CD4-positive, alpha-beta memory T cell (primary cell): ENCODE measurements at places on chromosomes 3 and 15. TPM values are rescaled to one million over a fixed set of nuclear protein-coding genes. Genes with fewer than 3 reads are reported as not detected.

DNA sequence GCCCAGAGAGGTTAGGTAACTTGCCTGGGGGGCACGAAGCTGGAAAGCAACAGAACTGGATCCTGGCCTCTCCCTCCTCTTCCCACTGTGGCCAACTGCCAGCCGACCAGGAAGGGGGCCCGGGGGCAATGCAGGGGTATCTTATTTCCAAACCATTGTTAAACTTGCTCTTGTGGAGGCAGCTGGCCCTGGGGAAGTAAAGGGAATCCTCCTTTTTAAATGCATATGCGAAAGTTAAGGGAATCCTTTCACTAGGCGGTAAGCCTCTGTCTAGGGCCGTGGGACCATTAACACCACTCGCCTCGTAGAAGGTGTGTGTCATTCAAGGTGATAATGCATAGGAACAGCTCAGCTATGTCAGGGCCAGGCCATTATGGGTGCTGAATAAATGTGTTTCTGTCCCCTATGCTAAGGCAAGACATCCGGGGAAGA lies 68.6 kb downstream of the ST6GAL1 start:
- no peak for DNase-seq

DNA sequence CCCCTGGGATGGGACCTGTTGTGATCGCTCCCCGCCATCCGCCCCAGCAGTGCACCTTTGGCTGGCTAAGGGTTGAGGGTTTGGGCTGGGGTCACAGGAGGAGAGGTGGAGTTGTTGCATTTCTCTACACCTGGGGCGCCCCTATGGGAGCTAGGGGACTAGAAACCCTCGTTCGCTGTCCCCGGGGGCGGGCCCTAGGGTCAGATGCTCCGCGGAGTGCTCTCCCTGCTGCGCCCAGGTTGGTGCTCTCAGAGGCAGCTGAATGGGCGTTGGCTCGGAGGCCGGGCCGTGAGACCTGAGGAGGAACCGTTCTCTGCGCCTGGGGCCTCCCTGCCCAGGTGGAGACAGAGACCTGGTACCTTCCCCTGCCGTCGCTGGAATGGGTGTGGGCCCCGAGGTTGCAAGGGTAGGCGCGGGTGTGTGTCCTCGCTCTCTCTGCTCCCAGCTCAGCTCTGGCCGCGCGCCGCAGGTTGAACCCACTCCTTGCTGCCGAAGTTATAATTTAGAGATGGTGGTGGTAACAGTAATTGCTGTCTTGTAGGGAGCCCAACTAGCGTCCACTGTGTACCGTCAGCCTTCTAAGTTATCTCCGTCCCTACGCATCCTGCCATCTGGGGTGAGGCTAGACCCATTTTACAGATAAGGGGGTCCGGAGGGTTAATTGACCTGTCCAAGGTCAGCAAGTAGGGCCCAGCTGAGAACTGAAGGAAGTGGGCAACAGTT lies 965 bp downstream of the FLNB start:
- peak; percentile 40 for DNase-seq

GRCh38 chr3:137332297-137332696 lies 374.5 kb downstream of the IL20RB start:
- DNase-seq, result no peak

DNA sequence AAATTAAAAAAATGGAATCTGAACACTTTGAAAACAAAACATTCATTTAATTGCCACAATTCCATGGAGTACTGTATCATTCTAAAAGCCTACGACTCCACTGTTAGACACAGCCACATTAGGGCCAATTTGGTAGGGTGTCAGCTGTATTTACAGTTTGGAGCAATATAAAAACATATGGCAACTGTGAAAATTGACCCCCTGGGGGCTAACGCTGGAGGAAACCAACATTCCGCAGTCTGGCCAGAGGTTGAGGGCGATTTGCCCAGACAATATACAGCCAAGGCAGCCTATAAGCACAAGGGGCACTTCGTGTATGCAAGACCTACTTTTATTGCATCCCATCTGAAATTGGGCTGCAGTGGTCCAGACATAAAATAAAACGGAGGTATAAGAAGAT lies 476.5 kb upstream of the WNT5A start:
- no peak for DNase-seq

DNA sequence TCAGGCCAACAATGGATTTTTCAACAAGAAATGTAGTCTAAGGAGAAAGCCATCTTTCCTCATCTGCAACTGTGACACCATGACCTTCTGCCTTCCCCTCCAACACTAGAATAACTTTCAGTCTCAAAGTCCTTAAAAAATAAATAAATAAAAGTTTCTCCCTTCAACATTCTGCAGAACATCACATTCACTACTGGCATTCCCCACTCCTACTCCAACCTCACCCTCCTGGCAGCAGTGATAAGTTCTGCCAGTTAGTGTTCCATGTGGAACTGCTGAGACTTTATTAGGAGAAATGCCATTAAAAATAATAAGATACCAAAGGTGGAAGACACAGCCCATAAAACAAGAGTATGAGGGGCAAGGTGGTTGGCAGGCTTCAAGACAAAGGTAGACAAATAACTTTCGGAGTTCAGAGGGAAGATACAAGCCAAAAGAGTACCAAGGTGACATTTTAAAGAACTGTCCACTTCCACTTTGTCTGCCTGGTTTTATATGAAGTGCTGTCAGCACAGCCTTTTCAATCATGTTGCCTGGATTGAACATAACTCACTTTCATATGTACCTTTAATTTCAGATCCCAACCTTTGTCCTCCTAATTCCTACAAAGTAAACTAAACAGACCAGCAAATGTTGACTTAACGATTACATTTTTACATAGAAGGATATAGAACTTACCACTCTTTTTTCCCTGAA lies 37.5 kb upstream of the RSL24D1 start:
- no peak for DNase-seq

DNA sequence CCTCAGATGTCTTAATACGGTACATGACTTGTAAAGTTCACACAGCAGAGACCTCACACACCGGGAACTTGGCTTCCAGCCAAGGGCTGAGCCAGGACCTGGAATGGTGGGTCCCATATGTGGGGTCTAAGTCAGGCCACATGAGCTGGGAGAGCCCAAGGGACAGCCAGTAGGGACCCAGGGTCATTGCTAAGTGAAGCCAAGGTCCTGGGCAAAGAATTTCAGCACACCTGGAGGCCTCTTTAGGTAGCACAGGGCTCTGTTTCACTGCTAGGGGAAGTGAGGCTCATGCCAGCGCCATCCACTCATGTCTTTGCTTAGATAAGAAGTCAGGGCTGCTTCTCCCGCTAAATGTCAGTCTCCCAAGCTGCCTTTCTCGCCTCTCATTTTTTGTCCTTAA lies 116.6 kb upstream of the TLE3 start:
- DNase-seq, result no peak

DNA sequence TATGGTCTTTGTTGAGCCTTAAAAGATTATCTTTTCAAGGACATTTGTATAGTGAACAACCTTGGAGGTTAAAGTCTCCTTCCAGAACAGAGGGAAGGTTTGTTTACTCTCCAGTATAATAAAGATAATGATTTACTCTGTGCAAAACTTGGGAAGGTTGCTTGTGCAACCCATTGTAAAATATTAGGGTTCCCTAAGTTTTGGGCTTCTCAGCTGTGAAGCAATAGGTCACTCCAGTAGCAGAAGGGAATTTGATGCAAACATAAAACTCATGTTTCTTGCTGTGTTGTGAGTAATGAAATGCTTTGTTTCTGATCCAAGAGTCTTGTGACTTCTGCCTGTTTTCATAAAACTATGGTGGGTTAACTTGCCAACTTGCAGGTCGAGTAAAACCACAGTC lies 177.5 kb downstream of the SUCNR1 start:
- no peak for DNase-seq

DNA sequence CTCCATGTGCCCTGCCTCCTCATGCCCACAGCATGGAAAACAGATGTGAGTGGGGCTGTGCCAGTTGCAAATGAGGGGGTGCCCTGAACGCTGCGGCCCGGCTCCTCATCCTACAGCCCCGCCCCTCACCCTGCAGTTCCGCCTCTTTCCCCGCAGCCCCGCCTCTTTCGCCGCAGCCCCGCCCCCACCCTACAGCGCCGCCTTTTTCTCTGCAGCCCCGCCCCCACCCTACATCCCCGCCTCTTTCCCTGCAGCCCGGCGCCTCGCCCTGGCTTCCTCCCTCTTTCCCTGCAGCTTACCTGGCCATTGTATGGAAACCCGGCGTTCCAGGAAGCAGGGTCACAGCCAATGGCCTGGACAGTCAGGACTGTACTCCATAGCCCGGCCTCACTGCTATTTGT lies 284.9 kb downstream of the TLE3 start:
- DNase-seq, result no peak

GRCh38 chr15:79076661-79077060 lies 13.9 kb downstream of the RASGRF1 start:
- no peak for DNase-seq

DNA sequence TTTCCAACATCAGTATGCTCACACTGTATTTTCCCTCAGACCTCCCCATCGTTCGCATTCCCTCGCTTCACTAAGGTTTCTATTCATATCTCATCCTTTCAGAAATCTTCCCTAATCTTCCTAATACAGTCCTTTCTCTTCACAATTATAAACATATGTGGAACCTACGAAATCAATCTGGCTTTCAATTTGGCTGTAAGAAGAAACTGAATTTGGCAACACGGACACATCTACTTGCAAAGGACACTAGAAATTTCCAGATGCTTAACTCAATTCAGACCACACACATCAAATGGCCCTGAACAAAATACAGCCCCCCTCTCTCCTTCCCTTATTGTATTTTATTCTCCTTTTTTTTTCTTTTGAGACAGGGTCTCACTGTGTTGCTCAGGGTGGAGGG lies 39.1 kb upstream of the TM4SF19 start:
- no peak for DNase-seq

DNA sequence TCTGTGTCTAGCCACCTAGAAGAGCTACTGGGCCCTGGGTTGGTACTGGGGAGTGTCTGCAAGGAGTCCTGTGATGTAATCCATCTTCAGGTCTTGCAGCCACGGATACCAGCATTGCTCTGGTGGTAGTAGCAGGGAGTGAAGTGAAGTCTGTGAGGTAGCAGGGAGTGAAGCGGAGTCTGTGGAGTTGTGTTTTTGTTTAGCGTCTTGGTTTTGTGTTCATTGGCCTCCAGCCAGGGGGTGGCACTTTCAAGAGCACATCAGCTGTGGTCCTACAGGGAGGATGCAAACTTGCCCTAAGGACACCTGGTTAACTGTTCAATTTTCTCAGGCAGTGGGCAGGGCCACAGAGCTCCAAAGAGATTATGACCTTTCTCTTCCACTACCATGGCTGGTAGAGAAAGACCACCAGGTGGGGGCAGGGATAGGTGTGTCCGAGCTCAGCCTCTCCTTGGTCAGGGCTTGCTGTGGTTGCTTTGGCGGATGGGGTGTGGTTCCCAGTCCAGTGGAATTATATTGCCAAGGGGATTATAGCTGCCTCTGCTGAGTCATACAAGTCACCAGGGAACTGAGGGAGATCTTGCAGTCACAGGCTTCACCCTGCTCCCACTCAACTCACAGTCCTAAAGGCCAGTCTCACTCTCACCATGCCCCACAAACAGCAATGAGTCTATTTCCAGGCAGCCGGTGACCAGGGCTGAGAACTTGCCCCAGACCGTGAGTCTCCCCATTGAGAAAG lies 424.7 kb downstream of the ZBBX start:
- no peak for DNase-seq

- DNase-seq, result no peak
These were observed 162.9 kb downstream of the TIGIT start for GRCh38 chr3:114456742-114457141.

- DNase-seq, result no peak
These were observed 250.2 kb upstream of the ATP10A start for GRCh38 chr15:26113296-26113695.

DNA sequence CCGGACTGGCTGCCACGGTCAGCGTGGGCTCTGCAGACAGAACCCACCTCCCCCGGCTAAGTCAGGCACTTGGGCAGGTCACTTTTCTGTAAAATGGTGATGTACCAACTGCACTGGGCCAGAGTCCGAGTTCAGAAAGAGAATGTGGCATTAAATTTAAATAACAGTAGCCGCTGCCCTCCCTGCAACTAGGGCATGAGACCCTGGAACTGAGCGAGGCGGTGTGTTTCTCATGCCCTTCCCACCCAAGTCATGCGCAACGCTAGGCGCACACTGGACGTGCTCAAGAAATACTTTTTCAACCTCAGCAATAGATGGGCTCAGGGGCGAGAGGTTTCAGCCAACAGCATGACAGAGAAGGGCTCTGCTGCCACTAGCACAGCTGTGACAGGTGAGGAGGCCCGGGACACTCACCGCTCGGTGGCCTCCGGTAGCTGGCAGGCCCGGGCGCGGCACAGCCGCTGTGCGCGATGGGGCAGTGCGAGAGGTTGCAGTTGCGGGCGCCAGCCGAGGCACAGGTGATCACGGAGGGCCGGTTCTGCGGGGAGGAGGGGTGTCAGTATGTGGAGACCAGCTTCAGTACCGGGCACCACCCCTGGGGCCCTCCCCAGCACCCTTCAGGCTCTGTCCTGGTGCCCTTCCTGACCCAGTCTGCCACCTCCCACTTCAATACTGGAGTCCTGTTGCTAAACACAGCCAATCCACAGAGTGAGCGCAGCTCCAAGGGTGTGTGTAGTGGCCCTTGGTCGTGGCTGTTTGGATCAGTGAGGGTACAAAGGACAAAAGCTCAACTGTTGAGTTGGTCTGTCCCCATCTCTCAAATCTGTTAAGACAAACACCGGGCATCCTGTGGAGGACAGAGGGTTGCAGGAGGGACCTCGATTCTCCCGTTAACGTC lies 84.5 kb downstream of the VGLL4 start:
- no peak for DNase-seq

GRCh38 chr15:75930866-75931265 lies 27.2 kb downstream of the FBXO22 start:
- no peak for DNase-seq

Gene ADAMTS9
- polyA plus RNA-seq, result not detected
